NCI-H1417 (cell line): ENCODE measurements at places on chromosomes 6 and 20.

- DNase-seq: no peak
Observed at GRCh38 chr6:79544299-79544927, 7.2 kb upstream of the LCA5 start.

DNA sequence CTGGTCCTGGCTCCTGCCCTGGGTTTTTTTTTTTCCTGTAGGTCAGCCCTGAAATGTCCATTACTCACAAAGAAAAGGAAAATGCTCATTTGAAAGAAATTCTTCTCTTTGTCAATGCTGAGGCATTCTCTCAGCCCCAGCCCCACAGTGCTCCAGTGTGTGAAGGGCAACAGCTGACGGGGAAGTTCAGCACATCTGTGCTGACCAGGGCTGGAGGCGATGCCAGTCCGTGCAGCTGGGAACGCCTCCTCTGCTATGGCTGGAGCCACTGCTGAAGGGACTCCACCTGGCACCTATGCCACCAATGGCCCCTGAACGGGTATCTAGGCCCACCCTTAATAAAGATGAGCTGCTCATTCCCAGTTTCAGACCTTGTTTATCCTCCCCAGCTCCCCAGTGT, 71.9 kb upstream of the SLCO4A1 start:
- DNase-seq: no peak

- no peak for DNase-seq
Observed at GRCh38 chr6:108714101-108714765, 134.0 kb upstream of the ARMC2 start.

GRCh38 chr6:49300443-49300842, 162.6 kb downstream of the MMUT start:
- DNase-seq: no peak

- no peak for DNase-seq
Observed at GRCh38 chr6:116422238-116422637, 38.9 kb upstream of the CALHM6 start.

GRCh38 chr6:67870321-67870720, 764.8 kb upstream of the ADGRB3 start:
- no peak for DNase-seq

DNA sequence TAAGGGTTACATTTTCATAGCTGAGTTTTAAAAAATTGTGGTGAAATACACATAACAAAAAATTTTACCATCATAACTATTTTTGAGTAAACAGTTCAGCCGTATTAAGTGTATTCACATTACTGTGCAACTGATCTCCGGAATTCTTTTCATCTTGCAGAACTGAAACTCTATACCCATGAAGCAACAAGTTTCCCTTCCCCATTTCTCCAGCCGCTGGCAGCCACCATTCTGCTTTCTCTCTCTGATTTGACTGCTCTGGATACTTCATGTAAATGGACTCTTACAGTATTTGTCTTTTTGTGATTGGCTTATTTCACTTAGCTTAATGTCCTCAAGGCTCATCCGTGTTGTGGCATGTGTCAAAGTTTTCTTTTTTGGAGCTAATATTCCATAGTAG, 341.6 kb downstream of the QKI start:
- DNase-seq: no peak

DNA sequence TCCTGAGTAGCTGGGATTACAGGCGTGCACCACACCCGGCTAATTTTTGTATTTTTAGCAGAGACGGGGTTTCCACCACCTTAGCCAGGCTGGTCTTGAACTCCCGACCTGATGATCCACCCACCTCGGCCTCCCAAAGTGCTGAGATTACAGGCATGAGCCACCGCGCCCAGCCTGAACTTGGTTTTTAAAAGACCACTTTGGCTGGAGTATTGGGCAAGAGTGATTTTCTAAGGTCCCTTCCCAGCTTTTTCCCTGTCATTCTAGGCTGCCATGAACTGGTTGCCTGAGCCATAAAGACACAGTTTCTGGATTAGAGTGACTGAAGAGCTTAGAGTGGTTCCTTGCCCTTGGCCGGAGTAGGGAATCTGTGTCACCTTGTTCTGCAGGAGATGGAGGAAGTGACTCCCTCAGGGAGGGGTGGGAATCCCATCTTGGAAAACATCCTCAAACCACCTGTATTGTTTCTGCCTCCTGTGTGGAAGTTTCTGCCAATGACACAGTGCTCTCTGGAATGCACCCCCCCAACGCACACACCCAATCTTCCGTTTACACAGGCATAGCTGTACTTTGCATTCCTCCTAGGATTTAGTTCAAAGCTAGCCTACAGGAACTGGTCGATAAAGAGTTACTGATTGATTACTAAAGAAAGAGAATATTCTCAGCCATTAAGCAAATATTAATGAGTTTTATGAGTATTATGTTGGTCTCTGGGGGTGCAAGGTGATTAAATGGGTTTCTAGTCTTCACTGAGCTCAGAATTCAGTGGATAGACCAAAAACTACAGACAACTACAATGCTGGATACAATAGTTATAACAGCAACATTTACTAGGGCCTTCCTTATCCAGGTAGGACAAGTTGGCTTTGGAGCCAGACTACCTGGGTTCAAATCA, 18.2 kb downstream of the BCL2L1 start:
- no peak for DNase-seq

- peak; percentile 51 for DNase-seq
Observed at GRCh38 chr6:107731422-107732319, 92.4 kb downstream of the SCML4 start.

DNA sequence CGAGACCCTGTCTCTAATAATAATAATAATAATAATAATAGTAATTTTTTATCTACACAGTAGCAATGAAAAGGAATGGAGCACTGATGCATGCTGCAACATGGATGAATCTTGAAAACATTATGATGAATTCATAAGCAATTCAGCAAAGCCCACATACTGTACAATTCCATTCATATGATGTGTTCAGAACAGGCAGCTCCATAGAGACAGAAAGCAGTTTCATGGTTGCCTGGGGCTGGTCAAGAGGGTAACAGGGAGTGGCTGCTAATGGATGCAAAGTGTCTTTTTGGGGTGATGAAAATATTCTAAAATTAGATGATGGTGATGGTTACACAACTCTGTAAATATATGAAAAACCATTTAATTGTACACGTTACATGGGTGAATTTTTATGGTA, 43.6 kb downstream of the SLC24A3 start:
- no peak for DNase-seq

GRCh38 chr20:21498195-21498594, 15.7 kb downstream of the NKX2-2 start:
- no peak for DNase-seq

GRCh38 chr6:18784794-18785193, 397.6 kb downstream of the RNF144B start:
- no peak for DNase-seq

DNA sequence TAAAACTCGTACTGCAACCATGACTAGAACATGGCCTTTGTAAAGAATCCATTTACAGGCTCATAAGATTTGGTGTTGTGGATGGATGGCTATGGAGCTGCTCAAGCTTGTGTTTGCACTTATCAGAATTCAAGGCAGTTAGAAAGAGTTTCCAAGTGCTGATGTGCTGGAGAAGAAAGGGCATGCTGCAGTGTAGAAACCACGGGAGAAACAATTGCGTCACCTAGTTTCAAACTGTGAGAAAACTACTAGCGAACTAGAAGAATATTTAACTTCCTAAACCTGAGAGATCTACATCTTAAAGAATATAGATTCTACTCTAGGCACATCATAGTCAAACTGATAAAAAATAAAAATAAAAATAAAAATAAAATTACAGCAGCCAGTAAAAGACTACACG, 116.2 kb downstream of the SGK1 start:
- no peak for DNase-seq

DNA sequence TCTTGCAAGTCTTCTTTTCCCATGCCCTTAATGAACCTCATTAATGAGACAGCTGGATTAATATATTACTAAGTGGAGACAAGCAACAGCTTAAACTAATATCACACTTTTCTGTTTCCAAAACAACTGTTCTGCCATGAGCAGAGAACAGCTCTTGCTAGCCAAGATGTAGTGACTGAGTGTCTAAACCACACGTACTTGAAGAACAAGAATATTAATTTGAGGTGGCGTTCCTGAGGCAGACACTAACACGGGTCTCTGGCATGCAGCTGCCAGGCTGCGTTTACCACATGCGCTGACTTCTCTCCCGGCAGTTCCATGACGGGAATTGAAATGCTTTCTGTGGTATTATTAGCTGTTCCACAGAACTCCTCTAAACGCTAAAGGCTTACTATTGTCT, 80.6 kb downstream of the FNDC1 start:
- no peak for DNase-seq

- DNase-seq: no peak
Observed at GRCh38 chr6:84258268-84258667, 30.8 kb upstream of the CEP162 start.

GRCh38 chr20:17495826-17496225, 35.4 kb downstream of the BFSP1 start:
- DNase-seq: no peak

GRCh38 chr6:33057222-33058150, 16.0 kb downstream of the HLA-DPA1 start:
- no peak for DNase-seq

DNA sequence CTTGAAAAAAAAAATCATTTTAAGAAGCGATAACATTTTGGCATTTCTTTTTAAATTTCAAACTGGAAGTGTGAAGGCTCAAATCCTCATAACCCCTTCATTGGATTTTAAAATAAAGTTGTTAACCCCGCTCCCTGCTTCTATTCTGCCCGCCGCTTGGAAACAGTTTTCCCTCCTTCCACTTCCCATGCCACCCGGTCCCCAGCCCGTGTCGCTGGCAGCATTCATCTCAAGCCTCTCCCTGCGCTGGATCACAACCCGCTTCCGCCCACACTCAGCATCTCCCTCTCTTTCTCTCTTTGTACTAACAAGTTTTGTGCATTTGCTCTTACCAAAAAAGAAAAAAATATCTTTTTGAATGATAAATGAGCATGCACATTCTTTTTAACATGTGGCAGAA, 15.4 kb upstream of the PDE10A start:
- no peak for DNase-seq

DNA sequence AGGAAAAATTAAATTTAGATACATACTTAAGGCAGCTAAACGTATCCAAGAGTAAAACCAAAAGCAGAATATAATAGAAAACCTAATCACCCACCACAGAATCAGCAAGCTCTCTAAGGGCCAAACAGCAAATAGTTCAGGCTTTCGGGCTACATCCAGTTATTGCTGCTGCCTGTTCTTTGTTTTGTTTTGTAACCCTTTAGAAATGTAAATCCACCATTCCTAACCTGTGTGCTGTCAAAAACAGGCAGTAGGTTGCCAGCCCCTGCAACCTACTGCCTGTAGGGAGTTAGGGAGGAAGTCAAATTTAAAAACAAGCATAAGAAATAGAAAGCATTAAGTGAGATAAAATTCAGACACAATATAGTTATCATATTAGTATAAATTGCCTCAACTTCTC, 225.9 kb downstream of the PTPRT start:
- no peak for DNase-seq

DNA sequence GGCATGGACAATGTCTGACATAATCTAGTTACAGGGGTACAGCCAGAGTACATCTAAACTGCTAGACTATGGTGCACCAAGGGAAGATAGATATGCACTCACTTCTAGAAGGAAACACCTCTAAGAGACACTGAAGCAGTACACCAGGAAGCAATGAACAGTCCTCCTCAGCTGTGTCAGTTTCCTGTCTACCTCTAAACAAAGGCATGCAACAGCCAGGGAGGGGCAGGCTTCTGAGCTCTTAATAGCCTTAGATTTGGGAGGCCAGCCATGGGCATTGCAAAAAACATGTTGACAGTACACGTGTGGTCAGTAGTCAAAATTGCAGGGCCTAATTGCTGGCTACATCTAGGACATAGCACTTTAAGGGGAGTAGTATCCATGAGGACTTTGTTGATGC, 21.4 kb downstream of the CRYBG1 start:
- no peak for DNase-seq

DNA sequence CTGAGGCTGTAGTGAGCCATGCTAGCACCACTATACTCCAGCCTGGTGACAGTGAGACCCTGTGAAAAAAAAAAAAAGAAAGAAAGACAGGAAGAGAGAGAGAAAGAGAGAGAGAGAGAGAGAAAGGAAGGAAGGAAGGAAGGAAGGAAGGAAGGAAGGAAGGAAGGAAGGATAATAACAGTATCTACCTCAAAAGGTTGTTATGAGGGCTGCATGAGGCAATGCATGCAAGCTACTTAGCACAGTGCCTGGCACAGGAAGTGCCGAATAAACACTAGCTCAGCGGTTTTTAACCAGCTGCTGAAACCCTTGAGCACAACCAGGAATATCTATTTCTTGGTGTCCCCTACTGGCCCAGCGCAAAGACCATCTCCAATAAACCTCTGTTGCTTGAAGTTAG, 62.3 kb upstream of the TBC1D7 start:
- DNase-seq: no peak

- DNase-seq: no peak
Observed at GRCh38 chr20:5680192-5680591, 70.0 kb upstream of the SHLD1 start.
